ENCODE measurements at places on chromosomes 2 and 18.

- peak; percentile 93 for DNase-seq
Measured at GRCh38 chr2:43075054-43075593, 151.3 kb downstream of the ZFP36L2 start.

DNA sequence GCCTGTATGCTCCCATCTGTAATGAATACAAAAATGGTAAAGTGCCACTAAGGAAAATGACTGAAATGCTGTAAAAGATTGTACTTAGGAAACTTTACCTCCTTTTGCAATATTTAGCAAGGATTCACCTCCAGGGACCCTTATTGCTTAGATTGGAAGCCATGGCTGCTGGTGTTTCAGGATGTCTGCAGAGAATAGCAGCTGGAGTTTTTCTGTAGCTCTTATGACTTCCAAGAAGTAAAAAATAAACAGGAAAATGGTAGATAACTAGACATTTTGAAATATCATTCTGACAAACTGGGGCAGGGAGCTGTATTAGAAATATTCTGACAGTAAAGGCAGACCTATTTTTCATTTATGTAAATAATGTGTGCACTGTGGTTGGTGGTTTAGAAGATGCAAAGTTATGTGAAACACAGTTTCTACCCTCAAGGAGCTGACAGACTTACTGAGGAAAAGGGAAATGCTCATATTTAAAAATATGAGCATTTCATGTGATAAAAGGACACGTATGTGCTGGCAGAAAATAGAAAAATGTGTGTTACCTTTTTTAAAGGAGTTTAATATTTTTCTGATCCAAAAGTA is 224.9 kb upstream of the BOD1L2 start:
- DNase-seq: no peak

DNA sequence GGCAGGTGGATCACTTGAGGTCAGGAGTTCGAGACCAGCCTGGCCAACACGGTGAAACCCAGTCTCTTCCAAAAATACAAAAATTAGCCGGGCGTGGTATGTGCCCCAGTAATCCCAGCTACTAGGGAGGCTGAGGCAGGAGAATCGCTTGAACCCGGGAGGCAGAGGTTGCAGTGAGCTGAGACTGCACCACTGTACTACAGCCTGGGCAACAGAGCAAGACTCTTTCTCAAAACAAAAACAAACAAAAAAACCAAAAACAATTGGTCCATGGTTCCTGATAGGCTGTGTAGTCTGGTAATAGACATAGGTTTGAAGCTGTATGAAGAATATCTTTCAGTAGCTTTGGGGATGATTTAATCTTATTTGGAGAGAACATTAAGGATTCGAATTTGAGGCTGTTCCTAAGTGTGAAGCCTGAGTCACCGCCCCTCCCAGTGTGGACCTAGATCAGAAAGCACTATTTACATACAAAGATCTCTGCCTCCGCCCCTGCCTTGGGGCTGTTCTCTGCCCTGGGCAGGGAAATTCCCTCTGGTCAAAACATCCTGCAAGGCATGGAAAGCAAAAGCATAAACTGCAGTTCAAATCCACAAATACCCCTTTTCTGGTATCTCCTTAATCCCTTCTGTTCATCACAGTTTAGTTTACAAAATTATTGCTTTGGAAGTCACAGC is 52.8 kb upstream of the PMAIP1 start:
- DNase-seq: no peak

GRCh38 chr2:109331081-109331480 is 202.1 kb downstream of the SH3RF3 start:
- no peak for DNase-seq

- no peak for DNase-seq
Measured at GRCh38 chr2:14132386-14132785, 500.1 kb upstream of the LRATD1 start.

GRCh38 chr2:173760553-173760952 is 204.6 kb downstream of the SP3 start:
- no peak for DNase-seq

DNA sequence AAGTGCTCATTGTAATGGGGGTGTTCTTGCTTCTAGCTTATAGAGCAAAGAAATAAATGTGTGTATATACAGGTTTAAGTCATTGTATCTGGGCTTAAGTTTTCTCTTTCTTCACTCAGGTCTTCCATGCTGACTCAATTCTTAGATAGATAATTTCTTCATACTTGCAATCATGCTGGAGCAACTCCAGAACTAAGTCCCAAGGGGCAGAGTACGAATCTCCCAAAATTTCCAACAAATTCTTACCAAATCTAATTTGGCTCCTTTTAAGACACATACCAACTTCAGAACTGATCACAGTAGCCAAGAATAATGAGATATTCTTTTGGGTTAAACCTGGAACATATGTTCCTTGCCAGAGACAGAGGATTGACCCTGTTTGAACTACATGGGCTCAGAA is 4.3 kb upstream of the SPAG16 start:
- DNase-seq: no peak

DNA sequence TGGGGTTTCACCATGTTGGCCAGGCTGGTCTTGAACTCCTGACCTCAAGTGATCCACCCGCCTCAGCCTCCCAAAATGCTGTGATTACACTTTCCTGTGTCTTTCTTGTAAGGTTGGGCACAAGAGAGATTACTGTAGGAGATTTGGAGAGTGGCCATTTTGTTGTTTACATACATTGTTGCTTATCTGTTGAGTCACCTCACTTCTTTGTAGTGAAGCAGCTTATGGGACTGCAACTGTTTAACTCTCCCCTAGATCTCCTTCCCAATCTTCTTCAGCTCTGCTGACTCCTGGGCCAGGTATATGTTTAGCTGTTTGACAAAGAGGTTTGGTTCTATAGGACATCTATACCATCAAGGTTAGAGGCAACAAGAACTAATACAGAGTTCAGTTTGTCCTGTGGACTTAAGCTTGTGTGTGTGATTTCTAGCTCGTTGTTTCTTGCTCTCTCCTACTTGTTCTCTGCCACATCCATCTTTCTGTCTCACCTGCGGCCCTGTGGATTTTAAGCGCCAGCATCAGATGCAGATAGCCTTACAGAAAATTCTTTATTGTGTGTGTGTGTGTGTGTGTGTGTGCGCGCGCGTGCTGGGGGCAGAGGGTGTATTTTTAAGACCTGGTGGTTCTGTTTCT is 95.4 kb downstream of the HAUS1 start:
- no peak for DNase-seq

DNA sequence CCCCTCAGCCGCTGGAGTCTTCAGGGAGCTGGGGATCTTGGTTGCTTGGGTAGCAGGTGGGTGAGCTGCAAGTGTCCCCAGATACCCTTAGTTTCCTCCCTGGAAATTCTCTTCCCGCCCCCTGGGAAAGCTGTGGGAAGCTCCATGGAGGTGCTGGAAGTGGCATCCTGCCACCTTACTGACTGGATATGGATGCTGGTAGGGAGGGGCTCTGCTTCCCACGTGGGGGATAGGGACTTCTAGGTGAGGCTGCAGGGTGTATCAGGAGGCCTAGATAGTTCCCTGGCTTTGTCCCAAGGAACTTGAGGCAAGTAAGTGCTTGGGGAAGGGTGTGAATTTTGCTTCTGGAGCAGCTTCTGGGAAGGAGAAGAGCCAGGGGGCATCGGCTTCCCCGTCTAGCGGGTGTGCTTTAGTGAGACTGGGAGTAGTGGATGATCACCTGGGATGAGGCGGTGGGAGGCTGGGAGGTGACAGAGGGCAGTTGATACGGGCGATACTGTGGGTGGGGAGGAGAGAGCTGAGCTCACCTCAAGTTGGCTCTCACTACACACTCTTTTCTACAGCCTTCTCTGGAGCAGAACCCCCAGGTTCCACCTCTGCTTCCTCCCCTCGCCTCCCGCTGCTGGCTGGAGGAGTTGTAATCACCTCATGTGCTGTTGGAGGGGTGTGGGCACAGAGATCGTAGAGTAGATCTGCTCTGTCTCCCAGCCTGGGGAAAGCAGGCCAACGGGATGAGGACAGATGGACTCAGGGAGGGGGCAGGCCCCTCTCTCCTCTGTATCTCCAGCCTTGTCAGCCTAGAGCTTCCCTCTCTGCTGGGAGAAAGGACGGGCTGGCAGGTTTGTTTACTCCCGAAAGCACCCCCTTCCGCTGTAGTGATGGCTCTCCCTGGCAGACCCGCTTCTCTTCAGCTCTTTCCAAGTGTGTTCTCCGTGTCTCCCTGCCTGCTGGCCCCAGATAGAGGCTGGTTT is 19.8 kb downstream of the TET3 start:
- no peak for DNase-seq

GRCh38 chr2:204313256-204313655 is 232.0 kb upstream of the PARD3B start:
- DNase-seq: no peak

- DNase-seq: no peak
Measured at GRCh38 chr2:62538756-62539155, 32.8 kb upstream of the TMEM17 start.

GRCh38 chr2:164922134-164922533 is 33.2 kb downstream of the SLC38A11 start:
- DNase-seq: no peak

GRCh38 chr2:187136646-187137045 is 287.7 kb upstream of the ZSWIM2 start:
- no peak for DNase-seq

GRCh38 chr2:146003337-146003736 is 1483.4 kb upstream of the ZEB2 start:
- no peak for DNase-seq

DNA sequence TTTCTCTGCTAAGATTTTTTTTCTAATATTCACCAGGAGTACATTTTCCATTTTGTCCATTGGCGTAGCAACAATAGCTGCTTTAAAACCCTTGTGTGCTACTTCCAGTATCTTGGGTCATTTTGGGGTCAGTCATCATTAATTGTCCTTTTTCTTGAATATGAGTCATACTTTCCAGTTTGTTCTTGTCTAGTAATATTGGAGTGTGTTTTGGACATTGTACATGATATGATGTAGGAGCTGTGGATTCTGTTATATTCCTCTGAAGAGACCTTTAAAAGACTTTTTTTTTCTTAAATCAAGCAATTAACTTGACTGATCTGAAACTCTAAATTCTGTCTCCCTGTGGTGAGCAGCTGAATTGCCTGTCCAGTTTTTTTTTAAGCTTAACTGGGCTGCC is 40.8 kb downstream of the AGPS start:
- DNase-seq: no peak

DNA sequence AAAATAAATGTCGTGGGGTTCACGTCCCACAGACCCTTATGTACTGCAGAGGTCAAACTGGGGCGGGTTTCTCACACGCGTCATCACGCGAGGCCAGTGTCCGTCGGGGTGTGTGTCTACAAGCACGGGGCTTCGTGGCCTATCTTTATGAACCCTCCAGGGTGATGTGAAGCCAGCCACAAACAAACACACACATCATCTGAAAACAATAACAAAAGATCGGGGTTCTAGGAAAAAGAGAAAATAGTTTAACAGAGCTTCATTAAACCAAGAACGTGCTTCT is 23.3 kb downstream of the LDLRAD4 start:
- DNase-seq: peak; percentile 54

GRCh38 chr18:76449111-76449453 is 46.0 kb downstream of the ZNF516 start:
- DNase-seq: peak; percentile 54

- DNase-seq: no peak
Measured at GRCh38 chr2:195687320-195688086, 30.5 kb downstream of the SLC39A10 start.

DNA sequence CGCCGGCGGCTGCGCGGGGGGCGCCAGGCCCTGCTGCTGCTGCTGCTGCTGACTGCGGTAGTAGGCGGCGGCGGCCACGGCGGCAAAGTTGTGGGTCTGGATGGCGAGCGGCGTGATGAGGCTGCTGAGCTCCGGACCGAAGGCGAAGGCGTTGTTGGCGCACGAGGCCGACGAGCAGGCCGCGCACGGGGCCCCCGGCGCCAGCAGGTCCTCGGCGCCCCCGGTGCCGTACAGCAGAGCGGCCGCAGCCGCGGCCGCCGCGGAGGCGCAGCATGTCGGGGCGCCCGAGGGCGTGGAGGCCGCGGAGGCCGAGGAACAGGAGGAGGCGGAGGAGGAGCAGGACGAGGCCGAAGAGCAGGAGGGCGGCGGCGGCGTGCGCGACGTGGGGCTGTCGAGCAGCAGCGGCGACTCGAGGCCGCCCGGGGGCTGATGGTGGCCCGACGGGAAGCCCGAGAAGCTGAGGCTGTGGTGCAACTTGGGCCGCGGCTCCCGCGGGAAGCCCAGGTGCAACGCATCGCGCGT is 1.8 kb downstream of the ZFP36L2 start:
- DNase-seq: no peak

DNA sequence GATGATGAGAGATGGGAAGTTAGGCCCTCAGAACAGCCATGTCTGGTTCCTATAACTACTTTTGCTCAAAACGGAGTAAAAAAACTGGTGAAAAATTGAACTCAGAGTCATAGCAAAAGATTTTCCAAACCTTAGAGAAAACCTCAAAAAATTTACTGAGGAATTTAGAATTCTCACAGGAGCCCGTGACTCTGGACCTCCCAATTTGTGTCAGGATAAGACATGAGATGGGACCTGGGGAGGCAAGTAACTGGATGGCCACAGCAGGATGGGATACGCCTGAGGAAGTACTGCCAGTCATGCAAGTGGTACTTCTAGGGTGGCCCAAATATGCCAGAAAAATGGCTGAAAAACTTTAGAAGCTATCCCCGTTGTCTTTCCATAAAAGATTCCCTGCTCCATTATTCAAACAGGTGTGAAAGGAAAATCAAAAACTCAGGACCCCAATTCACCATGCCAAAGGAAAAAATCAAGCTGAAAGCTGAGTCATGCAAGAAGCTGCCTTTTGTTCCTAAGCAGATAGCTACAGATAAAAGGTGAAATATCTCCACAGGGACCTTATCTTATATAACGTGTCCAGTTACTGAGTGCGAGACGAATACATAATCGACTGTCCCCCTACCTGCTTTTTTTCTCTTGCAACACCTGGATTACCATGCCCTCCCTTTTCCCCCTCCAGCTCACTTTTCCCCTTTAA is 34.1 kb upstream of the LIPG start:
- no peak for DNase-seq

DNA sequence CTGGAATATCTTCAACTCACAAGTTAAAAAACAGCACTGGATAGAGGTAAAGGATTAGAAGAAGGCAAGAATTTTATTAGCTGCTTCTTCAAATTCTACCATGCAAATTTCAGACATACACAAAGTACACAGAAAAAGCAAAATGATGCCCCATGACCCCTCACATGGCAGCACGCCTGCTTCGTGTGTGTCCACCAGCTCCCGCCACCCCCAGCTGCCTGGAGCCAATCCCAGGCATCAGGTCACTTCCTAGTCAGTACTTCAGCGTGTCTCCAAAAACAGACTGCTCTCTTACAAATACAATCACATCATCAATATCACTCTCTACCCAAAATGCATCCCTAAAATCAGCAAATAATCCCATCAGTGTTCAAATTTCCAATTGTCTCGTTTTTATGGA is 35.8 kb downstream of the IMPA2 start:
- DNase-seq: no peak

GRCh38 chr18:63002803-63003445 is 287.6 kb downstream of the PHLPP1 start:
- no peak for DNase-seq

GRCh38 chr2:6526093-6526824 is 339.4 kb downstream of the CMPK2 start:
- no peak for DNase-seq

- DNase-seq: no peak
Measured at GRCh38 chr2:69830045-69830905, 815 bp downstream of the GMCL1 start.

GRCh38 chr2:229407170-229407569 is 136.1 kb upstream of the PID1 start:
- peak; percentile 91 for DNase-seq

Measured in coronary artery (tissue), 2 donors.